ENCODE measurements at places on chromosomes 2 and 18. TPM values are rescaled to one million over a fixed set of nuclear protein-coding genes. Genes with fewer than 3 reads are reported as not detected.

Gene OR6B2
- not detected for total RNA-seq

Gene SGO2
- total RNA-seq, result 15.5 TPM

Gene FSIP2
- 0.20 TPM for total RNA-seq

Gene CHST10
- 10.4 TPM for total RNA-seq

Gene FIGN
- 0.13 TPM for total RNA-seq

Gene IER3IP1
- 18.2 TPM for total RNA-seq

Gene TUBB6
- total RNA-seq, result 1,389 TPM

Gene SERPINB10
- 3.4 TPM for total RNA-seq

Gene RAB31
- total RNA-seq, result 27.7 TPM

Gene COL4A3
- not detected for total RNA-seq

Gene CCDC74A
- total RNA-seq, result 6.6 TPM

Gene LAMA1
- total RNA-seq, result 0.25 TPM

Gene MYCN
- 0.39 TPM for total RNA-seq

Gene MOCOS
- 5.3 TPM for total RNA-seq

Gene RSAD2
- total RNA-seq, result 15.7 TPM

Gene KYNU
- 7.9 TPM for total RNA-seq

Gene RGPD4
- total RNA-seq, result not detected

Gene RIT2
- not detected for total RNA-seq

Gene CRYGD
- not detected for total RNA-seq

Gene NEB
- total RNA-seq, result 0.30 TPM

Gene POMC
- total RNA-seq, result 6.3 TPM

Gene PLCL1
- 2.0 TPM for total RNA-seq

Gene EMILIN1
- total RNA-seq, result 7.2 TPM

Gene STON1
- total RNA-seq, result 2.9 TPM

Gene LHCGR
- total RNA-seq, result not detected

Gene PSMA8
- not detected for total RNA-seq

Gene C1QL2
- not detected for total RNA-seq

Gene GREB1L
- 3.1 TPM for total RNA-seq

Gene DSG4
- not detected for total RNA-seq

Gene FAHD2B
- 3.2 TPM for total RNA-seq

Gene ECEL1
- not detected for total RNA-seq

Gene IL1RL2
- total RNA-seq, result not detected

Gene MEIS1
- 0.79 TPM for total RNA-seq

Gene POTEC
- total RNA-seq, result not detected

Gene ASTL
- total RNA-seq, result not detected

Gene TMEM182
- 0.20 TPM for total RNA-seq

Gene MAP4K3
- 16.2 TPM for total RNA-seq

Gene MALT1
- total RNA-seq, result 12.7 TPM

Gene ANKAR
- 1.7 TPM for total RNA-seq
